Putamen (tissue), 1 donor: ENCODE measurements at places on chromosomes 5 and 9.

DNA sequence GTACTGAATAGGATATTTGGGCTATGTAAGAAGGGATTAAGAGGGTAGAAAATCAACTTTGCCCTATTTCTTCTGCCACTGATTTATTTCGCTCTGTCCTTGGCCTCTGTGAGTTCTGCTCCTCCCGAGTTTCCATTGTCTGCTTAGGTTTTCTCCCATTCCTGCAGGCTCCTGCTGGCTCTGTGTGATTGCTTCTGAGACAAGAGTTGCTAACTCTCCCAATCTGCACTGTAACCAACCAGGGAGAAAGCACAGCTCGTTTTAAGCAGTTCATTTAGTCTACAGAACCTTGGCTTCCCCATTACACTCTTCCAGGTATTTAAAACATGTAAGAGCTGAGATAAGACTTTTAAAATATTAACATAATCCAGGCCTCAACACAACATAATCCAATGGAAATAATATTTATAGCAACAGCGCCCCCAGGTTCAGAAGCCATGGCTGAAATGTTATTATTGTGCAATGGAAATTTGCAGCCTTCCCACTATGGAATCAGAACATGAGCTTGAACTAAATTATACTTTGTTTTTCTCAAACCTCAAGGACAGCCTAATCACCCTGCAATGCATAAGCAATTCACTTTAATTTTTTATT is 203.5 kb downstream of the ERCC6L2 start:
- DNase-seq: no peak

DNA sequence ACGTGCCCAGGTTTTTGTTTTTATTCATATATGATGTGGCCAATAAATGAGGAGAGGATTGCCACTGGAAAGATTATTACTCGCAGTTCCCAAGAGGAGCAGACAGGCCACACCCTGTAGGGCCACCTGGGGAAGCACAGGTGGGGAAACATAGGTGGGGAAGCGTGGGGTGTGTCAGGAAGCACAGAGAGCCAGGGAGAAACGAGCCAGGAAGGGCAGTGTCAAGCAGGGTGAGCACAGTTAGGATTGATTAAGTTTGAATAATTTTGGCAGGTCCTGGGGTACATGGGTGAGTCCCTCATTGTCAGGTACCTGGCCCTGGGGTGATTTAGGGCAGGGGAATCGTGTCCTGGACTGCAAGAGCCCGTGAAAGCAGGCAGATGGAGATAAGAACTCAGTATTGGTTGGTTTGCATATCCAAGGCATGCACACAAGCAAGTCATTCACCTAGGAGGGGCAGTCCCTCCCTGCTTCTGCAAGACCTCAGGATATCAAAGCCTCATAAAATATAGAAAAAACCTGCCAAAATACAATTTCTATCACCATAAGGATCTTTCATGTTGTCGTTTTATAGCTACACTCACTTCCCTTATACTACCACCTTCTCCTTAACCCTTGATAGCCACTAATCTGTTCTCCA is 22.4 kb downstream of the MVB12B start:
- DNase-seq: no peak

DNA sequence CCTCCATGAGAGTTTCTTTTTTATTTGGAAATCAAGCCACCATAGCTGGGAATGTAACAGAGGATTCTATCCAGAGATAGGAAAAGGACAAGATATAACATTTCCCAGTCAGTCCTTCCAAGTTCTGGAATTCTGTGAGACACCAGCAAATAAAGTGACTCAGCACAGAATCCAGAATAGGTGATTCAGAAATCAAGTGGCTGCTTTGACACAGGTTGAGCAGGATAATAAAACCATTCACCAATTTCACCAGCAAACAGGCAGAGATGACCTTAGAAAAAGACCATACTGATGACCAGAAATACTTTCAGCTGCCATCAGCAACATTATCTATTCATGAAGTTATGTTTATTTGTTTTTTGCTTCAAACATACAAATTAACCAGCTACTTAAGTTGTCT is 491.5 kb upstream of the TUSC1 start:
- DNase-seq: no peak

DNA sequence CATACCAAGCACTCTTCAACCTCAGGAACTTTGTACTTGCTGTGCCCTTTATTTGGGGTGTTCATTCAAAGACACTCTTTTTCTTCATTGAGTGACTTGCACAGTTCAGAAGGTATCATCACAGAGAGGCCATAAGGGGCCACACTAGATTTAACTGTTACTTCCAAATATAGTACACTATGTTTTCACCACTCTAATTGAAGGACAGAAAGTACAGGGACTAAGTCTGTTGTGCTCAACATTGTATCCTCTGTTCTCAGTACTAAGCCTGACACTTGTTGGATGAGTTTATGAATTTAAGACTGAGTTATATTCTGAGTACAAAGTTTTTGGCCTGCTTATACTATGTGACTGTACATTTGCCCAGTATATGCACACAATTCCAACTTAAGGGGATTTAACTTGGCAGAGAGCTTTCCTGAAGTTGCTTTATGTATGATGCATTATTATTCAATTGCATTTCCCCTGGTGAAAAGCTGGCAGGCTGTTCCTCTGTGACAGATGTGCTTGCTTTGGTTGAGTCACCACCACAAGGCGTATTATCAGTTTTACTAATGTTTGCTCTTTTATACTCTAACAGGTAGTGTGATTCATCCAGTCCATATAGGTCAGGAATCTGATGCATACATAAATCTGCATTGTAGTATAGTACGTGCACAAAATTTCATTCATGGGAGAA is 714.8 kb downstream of the TLR4 start:
- DNase-seq: no peak

- DNase-seq: no peak
Measured at GRCh38 chr9:108672475-108673190, 183.2 kb downstream of the ACTL7B start.

GRCh38 chr5:95375591-95375990 is 15.6 kb upstream of the FAM81B start:
- no peak for DNase-seq

DNA sequence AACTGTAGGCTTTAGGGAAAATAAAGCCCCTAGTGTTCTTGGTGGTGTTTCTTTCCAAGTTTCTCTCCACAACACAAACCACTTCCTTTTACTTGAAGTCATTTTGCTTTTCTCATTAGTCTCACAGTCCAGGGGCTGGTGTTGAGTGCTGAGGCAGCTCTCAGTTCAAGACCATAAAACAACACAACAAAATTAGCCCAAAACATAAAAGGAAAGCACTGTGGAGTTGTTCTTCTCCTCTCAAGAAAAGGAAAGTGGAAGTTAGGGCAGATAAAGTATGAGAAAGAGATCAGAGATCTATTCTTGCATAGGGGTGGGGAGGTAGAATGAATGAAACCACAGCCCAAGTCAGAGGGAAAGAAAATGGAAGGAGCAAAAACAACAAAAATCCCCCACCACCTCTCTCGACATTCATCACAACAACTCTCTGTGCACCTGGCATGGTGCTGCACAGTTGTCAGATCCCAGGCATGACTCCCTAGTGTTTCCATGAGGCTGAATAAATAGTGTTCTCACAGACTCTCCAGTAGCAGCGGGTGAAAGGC is 569.9 kb downstream of the RAB3C start:
- DNase-seq: no peak

DNA sequence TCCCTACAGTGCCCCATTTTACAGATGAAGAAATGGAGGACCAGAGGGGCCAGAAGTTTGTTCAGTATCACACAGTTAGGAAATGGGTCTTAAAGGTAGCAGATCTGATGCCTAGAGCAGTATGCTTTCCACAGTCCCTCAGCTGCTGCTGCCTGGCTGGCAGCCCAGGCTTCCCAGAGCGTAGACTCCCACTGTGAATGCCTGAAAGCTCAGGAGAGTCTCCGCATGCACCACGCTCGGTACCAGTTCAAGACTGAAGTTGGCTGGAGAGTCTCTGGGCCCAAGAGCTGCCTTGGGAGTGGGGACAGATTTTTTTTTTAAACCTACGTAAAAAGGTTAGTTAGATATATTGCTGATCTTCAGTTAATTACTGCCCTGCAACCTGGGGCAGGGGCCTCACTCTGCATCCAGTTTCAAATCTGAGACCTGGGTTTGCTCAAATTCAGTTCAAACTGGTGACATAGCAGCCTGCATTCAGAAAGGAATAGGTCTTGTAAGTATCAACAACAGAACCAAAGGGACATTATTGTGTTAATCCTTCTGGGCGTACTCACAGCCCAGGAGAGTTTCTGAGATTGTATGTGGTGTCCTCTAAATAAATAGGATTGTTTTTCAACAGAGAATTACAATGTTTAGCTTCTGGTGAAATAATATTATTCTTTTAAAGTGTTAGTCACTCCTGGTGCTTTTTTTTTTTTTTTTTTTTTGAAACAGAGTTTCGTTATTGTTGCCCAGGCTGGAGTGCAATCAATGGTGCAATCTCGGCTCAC is 8.3 kb downstream of the NANS start:
- no peak for DNase-seq

GRCh38 chr9:108363311-108363710 is 492.5 kb downstream of the ACTL7B start:
- DNase-seq: no peak

DNA sequence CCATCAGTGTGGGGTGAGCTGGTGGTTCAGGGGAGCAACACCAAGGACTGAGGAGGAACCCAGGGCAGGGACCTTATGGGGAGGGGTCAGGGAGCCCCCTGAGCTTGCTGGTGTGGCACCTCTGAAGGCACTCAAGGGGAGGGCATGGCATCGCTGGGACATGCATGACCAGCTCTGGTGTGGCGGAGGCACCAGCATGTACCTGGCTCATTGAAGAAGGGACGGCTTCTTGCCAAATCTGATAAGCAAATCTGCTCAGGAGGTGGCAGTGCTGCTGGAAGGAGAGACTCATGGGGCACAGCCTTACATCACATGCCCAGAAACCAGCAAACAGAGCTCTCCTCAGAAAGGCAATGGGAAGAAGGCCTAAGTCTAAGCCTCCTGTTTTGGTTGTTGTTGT is 421.8 kb downstream of the SEMA5A start:
- no peak for DNase-seq

- no peak for DNase-seq
Measured at GRCh38 chr5:38871058-38871605, 25.3 kb downstream of the OSMR start.

DNA sequence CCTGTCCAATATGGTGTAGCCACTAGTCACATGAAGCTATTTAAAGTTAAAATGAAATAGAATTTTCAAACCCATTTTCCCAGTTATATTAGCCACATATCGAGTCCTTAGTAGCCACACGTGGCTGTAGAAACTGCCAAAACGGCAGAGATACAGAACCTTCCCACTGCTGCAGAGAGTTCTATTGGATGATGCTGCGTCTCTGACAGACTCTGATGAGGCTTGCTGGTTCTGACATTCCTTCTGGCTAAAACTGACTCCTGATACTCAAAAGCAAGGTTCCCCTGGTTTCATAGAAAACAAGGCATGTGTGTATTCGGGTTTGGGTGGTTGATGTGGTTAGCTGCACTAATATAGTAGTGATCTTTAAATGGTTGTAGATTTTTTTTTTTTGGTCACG is 91.5 kb downstream of the TLE4 start:
- no peak for DNase-seq

DNA sequence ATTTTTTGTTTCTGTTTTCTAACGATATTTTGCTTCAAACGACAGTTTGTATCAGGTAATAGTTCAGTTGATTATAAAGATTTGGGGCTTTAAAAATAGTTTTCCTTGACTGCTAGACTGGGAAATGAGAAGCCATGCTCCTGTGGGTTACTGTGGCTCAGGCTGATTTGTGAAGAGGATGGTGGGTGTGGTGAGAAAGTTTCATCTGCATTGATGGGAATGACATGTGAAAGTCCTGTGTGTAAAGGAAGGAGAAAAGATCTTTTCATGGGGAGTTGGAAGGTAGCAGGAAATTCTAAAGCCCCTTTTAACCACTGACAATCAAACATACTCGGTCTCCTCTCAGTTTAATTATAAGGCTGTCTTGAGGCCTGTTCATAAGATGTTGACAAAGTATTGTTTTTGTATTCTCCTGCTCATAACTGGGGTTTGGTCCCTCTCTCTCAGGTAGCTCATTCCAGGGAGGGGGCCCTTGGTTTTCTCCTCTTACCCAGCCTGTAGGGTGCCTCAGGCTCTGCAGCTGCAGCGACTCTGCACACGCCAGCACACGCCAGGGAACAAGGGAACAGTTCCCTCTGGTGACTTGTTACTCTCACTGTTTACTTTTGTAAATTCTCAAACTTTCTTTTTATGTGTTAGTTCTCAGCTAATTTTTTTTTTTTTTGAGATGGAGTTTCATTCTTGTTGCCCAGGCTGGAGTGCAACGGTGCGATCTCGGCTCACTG is 91.6 kb downstream of the CARTPT start:
- DNase-seq: no peak

- DNase-seq: no peak
Measured at GRCh38 chr5:140024928-140025327, 18.2 kb downstream of the NRG2 start.

DNA sequence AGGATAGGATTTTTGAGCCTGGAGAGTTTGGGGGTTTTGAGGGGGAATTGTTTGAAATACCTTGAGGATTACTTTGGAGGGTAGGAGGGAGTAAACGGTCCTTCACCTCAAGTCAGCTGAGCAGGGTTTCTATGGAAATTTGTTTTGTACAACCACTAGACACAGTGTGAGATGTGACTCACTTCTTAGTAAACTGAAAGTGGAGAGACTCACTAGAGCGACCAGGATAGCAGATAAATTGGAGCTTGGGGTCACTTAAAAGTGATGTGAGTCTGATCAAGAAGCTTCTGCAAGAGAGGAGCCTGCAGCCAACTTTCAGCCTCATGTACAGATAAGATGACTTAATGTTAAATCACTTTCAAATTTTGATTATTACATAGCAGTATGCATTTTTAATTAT is 1945.9 kb upstream of the NUDT12 start:
- DNase-seq: no peak

GRCh38 chr9:37954581-37954981 is 50.7 kb upstream of the SLC25A51 start:
- DNase-seq: no peak

GRCh38 chr9:89593727-89594427 is 10.9 kb upstream of the GADD45G start:
- DNase-seq: no peak

DNA sequence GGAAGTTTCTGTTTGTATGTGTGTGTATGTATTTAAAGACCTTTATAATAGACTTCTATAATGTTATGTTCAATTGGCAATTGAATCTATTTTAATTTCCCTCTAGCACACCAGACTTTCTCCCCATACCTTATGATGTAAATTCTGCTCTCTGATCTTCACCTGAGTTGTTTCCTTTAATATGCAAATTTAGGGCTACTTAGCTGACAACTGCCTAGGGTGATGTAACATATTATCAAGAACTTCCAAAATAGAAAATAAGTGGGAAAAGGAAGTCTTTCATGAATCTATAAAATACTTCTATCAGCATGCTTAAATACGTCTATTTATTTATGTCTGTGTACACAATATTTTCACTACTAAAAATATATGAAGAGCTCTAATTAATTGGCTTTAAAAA is 923.5 kb upstream of the CDH10 start:
- no peak for DNase-seq

DNA sequence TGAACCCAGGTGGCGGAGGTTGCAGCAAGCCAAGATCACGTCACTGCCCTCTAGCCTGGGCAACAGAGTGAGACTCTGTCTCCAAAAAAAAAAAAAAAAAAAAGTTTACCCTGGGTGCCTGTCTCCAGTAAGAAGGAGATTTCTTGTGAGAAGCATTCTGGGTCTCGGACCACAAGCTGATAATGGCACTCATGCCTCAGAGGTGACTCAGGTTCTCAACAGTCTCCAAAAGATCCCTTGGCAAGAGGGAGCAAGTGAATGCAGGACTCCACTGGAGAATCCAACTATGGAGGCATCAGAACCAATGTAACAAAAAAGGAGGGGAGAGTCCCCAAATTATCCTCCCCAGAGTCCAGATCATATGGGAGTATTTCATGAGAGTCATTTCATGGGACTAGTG is 106.0 kb upstream of the LRRTM2 start:
- no peak for DNase-seq
